ENCODE measurements at places on chromosomes 2 and 18. TPM values are rescaled to one million over a fixed set of nuclear protein-coding genes. Genes with fewer than 3 reads are reported as not detected.

- no peak for DNase-seq
Observed at GRCh38 chr2:38592951-38593350, 9.8 kb downstream of the HNRNPLL start.

DNA sequence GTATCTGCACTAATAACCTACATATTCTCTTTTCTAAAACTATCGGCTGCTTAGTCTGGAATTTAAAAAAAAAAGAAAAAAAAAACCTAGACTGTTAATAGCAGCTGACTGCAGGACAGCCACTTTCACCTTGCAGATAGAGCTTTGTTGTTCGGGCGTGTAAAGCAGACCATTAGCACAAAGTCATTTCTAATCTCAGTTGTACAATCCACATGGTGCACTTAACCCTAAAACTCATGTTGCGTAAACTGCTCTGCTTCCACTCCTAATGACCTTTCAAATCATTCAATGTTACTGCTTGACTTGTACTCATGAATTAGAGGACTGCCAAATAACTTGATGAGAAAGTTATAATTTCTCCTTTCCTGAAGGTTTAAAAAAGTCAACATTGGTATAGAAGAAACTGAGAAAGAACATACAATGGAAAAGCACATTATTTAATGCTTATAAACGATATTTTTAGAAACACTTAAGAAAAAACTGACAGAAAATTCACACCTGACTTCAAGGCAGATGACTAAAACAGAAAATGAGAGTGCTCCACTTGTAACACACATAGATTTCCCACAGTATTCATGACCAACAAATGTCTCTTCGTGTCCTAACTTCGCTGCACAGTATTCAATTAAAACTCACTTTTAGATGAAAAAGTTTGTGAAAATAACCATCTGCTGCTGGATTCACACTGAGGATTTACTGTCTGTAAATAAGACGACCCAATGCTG lies 2.6 kb downstream of the CDH2 start:
- DNase-seq: no peak

GRCh38 chr2:10532638-10533101 lies 84.5 kb upstream of the ODC1 start:
- no peak for DNase-seq

DNA sequence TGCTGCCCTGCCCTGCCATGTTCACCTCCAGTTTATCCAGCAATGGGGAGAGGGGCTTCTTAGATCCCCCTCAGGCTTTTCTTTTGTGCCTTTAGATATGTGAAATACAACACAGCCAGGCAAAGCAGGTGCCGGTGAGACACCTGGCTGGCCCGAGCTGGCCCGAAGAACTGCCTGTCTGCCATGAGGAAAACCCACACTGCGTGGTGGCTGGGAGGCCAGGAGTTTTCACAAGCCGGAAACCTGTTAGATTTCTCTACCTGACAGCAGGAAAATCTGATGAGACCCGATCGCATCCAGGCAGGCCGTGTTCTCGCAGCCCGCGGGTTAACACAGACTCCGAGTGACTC lies 5.7 kb upstream of the GAL3ST2 start:
- DNase-seq: no peak

- no peak for DNase-seq
Observed at GRCh38 chr18:50686409-50686808, 126.5 kb downstream of the MAPK4 start.

DNA sequence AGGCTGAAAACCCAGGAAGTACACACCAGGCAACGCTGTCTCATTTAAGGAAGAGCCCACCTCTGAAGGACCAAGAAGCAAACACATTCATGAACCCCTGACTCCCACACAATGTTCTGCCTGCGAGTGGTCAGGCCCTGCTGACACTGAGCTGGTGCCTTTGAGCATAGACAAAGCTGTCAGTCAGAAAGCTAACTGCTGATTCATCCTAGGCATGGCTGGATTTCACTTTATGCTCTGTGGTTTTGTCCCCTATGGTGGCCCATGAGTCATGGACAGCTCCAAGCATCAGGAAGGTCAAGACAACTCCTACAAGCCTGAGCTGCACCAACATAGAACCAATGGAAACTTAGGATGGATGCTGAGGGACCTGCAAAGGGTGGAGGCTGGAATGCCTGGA lies 78.9 kb downstream of the UXS1 start:
- DNase-seq: no peak

GRCh38 chr18:23316988-23317387 lies 136.1 kb upstream of the RIOK3 start:
- no peak for DNase-seq

DNA sequence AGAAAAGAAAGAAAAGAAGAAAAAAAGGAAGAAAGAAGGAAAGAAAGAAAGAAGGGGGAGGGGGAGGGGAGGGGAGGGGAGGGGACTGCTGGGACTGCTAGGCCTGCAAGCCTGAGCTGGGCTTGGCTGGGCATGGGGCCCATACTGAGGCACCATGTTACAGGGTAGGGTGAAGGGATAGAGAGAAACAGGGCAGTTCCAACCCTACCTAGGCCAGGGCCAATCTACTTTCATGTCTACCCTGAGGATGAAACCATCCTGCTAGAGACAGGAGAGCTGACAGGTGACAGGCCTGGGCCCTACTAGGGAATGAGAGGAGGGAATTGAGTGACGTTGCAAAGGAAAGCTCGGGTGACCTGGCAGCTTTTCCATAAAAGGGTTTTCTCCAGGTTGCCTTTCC lies 41.7 kb downstream of the TEX44 start:
- DNase-seq: no peak

GRCh38 chr2:187506416-187506815 lies 47.8 kb downstream of the TFPI start:
- DNase-seq: no peak

DNA sequence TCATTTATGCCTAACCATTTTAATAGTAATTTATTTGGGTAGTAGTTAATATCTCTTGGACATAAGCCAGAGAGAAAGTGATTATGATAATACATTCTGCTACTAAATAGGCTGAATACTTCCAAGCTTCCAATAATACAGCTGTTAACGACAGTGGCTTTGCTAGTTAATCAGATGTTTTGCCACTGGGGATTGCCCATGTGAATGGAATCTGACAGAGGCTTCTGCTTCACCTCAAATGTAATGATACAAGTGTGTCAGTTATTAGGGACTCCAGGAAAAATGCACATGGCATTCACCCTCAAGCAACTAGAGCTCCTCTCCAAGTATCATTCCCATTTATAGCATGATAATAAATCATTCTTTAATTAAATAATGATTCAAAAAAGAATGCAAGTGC lies 185.0 kb upstream of the TMEFF2 start:
- DNase-seq: no peak

DNA sequence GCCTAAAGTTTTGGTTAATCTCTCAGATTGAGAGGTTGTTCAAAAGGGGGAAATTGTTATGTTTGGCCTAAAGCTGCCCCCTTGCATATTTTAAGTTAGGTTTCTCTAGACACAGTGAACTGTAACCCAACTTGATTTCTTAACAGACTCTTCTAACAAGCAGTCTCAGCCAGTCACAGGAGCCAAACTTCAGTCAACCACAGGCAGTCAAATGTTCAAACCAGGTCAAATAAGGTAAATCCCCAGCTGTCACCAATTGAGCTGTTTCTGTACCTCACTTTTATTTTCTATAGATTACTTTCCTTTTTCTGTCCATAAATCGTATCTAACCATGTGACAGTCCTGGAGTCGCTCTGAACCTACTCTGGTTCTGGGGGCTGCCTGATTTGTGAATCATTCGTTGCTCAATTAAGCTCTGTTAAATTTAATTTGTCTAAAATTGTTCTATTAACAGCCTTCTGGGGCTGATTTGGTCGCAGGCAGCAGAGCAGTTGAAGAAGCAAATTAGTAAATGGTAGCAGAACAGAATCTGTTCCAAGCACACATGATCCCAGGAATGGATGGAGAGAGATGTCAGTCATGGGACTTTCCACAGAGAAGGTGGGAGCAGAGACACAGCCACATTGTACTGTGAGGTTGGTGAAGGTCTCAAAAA lies 16.4 kb upstream of the NFU1 start:
- DNase-seq: no peak

DNA sequence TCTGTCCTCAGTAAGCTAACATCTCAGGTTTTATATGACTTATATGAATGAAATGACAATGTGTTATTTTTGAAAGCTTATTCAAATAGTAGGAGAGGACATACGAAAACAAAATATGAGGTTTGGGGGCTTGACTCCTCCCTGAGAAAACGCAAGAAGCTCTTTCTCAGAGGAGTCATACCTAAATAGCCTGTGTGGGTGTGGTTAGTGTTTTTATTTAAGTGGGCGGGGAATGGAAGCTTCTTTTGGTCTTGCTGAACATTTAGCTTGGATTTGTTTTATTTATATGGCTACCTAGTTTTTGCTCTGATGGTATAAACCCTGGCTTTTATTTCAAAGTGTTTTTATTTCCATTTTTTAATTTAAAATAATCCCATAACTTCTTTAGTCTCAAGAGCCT lies 72.1 kb upstream of the DSG1 start:
- no peak for DNase-seq

DNA sequence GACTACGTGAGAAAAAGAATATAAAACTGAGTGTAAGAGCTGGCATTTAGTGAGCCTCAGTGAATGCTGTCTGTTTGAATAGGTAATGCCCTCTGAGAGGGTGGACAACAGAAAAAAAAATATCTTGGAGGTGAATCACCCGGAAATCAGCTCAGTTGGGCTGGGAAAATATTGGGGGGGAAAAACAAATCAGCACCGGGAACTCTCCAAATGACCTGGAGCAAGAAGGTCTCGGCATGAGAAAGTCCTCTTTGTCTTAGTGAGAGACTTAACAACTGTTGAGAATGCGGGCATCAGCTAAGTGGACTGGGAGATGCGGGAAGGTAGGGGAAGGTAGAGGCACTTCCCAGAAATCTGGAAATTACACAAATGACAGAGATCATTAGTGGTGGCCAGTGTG lies 109.4 kb upstream of the POU3F3 start:
- DNase-seq: no peak

DNA sequence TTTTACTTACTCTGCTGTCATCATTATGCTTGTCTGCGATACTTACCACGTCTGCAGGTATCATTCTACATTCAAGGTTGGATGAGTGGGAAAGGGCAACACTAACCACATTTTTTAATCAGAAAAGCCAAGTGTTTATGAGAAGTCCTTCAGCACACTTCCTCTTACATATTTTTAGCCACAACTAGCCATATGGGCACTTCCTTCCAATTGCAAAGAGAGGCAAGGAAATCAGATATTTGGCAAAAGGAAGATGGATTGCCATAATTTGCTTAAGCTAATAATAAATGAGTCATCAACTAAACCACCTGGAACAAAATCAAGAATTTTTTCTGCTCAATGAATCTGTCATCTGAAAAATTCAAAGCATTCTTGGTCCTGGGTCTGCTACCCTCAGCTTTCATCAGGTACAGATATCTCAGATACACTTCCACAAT lies 16.7 kb upstream of the MRO start:
- DNase-seq: no peak

DNA sequence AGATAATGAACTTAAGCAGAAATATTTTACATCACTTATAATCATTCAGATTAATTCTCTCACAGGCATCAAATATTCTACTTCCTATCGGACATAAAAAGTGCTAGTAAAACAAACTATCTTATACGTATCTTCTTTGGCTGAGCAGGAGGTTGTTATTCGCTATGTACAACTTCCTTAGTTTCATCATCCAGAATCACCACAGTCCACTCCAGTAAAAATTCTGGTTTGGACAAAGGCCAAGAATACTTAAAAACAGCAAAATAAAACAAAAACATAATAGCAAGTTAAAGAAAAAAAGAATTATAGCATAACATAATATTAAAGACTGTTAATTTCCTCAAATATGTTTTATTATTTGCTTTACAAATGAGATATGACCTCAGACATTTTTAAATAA lies 1077.1 kb upstream of the CELF4 start:
- no peak for DNase-seq

- DNase-seq: no peak
Observed at GRCh38 chr2:26770986-26771586, 7.0 kb downstream of the SLC35F6 start.

DNA sequence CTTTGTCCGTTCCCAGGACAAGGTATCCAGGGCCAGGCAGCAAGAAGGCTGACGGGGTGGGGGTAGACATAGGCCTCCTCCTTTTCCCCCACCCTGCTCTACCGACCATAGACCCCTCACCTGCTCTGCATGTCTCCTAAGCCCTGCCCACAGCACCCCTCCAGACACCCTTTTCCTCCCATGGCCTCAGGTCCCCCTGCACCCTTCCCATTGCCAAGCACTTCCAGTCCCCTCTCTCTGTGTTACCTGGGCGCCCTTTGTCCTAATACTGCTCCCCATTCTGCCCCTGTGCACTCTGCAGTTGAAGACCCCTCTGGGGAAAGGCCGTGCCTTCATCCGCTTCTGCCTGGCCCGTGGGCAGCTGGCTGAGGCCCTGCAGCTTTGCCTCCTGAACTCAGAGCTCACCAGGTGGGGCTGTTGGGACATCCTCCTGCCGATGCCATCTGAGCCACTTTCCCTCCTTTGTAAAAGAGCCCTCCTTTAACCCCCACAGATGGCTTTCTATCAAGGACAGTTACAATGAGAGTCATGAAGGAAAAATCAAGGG lies 3.5 kb downstream of the RUFY4 start:
- no peak for DNase-seq

- DNase-seq: no peak
Observed at GRCh38 chr2:3456125-3456524, 63.2 kb downstream of the ADI1 start.

GRCh38 chr2:62216616-62217015 lies 20.7 kb downstream of the B3GNT2 start:
- no peak for DNase-seq

DNA sequence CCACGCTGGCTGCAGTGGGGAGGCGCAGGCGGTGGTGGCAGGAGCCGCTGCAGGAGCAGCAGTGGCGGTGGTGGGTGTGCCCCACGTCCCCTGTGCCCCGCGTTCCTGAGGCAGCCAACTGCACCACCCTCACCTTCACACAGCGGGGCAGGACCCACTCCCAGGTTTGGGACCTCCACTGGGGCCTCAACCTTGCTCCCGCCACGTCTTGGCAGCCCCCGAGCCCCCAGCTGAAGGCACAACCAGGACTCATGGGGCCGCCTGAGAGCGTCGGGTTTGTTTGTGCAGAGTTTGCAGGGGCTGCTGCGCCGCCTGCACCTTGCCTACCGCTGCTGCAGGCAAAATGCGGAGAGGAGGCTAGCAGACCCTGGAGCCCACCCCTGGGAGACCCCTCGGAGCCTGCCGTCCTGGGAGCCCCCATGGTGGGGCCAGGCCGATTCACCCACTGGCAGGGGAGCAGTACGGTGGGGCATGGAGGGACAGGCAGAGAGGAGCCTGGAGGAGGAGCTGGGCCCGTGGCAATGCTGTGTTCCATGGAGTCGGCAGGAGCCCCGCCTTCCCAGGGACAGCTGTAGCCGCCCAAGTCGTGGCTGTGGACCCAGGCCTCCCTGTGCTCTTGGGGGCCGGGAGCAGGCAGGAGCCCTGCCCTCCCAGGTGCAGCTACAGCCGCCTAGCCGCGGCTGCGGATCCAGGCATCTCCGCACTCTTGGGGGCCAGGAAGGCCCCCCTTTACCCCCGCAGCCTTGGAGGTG lies 14.7 kb upstream of the EML6 start:
- peak; percentile 23 for DNase-seq

MC2R gene
- not detected for total RNA-seq

SCN3A gene
- 4.7 TPM for total RNA-seq

CD8B2 gene
- not detected for total RNA-seq

NEU2 gene
- not detected for total RNA-seq

COL3A1 gene
- total RNA-seq: 30.4 TPM

PAIP2B gene
- 23.9 TPM for total RNA-seq

ABCG5 gene
- total RNA-seq: not detected

Measured in progenitor cell of endocrine pancreas (in vitro differentiated cells).